ENCODE measurements at places on chromosomes 16 and 17. TPM values are rescaled to one million over a fixed set of nuclear protein-coding genes. Genes with fewer than 3 reads are reported as not detected.
A peak's percentile ranks its signal among the peaks of the same experiment; 100 is the strongest.

GRCh38 chr17:67831268-67831667 lies 6.0 kb downstream of the BPTF start:
- no peak for DNase-seq

DNA sequence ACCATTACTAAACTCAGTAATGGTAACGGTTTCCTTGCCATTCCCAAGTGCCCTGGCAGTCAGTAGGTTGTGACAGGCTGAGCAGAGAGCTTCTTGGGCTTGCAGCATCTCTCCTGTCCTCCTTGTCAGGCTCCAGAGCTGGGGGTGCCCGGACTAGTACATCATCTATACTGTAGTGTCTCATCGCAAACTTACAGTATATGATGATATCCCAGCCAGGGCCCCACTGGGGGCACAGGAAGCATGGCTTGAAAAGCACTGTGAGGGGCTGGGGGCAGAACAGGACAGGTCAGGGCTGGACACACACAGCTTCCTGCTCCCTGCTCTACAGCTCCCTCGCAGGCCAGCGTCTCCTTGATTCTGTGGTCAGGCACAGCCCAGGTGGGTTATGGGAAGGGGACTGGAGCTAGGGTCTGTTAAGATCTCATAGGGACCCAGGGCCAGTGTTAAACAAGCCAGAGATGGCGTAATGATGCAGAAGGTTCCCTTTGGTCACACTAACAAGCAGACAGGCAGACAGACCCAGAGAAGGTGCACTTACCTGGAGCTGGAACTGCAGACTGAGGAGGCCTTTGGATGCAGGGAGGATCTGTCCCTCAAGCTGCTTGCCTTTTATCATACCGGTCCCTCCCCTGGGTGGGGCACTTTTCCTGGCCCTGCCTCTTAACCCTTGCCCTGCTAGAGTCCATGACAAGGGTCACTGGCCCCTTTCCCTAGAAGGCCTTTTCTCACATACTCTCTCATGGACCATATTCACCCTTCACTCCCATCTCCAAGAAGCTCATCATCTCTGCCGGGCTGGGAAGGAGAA lies 6.8 kb downstream of the ERAL1 start:
- DNase-seq = no peak

GID4 gene
- total RNA-seq = 3.3 TPM

CACNA1H gene
- total RNA-seq = 0.65 TPM

- no peak for DNase-seq
Observed at GRCh38 chr16:24571096-24571495, 31.7 kb downstream of the RBBP6 start.

DNA sequence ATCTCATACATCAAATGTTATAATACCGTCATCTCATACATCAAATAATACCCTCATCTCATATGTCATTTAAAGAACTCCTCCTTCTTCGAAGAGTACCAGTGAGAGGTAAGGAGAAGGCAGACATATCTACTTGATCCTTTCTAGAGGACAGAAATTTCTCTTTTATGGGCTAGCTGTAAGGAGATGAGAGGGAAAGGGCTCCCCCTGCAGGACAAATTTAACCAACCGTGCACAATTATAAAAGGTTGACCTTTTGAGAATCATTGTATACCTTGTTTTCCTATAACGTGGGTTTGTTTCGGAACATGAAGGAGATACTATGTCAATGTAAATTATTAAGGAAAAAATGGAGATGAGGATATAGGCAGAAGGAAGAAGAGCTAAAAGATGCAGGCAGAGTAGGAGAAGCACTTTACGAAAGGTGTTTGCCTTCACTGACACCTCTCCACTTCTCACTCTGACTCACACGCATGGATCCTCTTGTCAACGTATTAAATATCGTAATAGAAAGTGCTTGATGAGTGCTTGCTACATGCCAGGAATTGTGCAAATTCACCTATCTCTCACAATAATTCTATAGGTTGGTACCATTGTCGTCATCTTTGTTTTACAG lies 465.9 kb upstream of the ERCC4 start:
- peak; percentile 42 for DNase-seq

DNA sequence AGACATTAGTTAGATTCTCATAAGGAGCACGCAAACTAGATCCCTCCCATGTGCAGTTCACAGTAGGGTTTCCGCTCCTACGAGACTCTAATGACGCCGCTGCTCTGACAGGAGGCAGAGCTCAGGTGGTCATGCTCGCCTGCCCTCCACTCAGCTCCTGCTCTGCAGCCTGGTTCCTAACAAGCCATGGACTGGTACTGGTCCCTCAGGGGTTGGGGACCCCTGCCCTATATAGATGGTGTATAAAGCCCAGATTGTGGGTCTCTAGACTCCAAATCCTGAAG lies 52.1 kb upstream of the LYRM9 start:
- no peak for DNase-seq

GPRC5B gene
- total RNA-seq = 0.16 TPM

GRCh38 chr17:78722246-78722761 lies 59.8 kb downstream of the CYTH1 start:
- DNase-seq = no peak

DNA sequence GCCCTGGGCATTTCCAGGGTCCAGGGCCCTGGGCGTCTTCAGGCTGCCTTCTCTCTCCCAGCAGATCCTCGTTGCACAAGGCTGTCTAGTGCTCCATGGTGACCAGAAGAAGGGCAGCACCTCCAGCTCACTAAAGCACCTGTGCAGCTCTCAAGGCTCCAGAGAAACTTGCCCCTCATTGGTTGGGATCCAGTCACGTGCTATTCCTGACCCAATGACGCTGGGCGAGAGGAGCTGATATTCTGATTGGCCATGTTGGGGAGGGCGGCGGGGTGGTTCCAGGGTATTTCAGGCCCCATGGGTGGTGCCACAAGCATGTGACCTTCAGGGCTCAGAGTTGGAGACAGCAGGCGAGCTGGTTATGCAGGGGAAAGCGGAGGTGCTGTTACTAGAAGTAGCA lies 309.1 kb downstream of the TOX3 start:
- no peak for DNase-seq

GSDMA gene
- not detected for total RNA-seq
